Gastrocnemius medialis (tissue), 4 donors: ENCODE measurements at places on chromosomes 12 and 14. TPM values are rescaled to one million over a fixed set of nuclear protein-coding genes. Genes with fewer than 3 reads are reported as not detected.

DNA sequence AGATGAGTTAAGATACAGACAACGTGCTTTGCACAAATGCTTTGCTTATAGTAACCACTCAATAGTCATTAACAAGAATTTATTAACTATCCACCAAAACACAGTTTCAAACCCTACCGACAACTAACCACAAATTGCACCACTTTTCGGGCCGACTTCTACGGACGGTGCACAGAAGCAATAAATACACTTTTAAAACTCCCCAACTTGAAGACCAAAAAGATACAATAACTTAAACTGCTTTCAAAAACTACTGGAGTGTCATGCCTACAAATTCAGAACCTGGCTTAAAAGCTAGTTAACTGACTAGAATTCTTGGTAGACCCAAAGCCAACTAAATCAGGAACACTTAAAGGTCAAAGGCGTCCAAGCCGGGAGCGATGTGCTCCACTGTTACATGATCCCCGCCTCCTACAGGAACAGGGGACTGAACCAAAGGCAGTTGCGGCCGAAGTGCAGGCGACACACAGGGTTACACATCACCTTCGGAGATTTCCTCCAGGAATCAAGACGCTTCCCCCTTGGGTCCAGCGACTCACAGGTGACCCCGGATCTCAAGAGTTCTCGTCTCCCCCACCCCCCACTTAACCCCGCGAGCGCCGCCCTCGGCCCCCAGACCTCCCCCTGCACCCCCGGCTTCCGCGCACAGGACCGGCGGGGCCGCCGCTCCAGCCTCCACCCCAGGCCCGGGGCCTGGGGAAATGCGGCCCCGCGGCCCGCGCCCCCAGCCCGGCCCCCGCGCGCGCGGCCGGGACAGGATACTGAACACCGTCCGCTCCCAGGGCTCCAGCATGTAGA is 507 bp downstream of the SPTSSA start:
- H3K27me3 ChIP-seq: no peaks in the 10 kb centered on the region
- peak; percentile 66 for DNase-seq
- peak overlapping the region; percentile 53 for H3K4me3 ChIP-seq
- peak overlapping the region; percentile 90 for H3K27ac ChIP-seq
- peaks cover 12% of the 10 kb centered on the region for H3K4me1 ChIP-seq

DNA sequence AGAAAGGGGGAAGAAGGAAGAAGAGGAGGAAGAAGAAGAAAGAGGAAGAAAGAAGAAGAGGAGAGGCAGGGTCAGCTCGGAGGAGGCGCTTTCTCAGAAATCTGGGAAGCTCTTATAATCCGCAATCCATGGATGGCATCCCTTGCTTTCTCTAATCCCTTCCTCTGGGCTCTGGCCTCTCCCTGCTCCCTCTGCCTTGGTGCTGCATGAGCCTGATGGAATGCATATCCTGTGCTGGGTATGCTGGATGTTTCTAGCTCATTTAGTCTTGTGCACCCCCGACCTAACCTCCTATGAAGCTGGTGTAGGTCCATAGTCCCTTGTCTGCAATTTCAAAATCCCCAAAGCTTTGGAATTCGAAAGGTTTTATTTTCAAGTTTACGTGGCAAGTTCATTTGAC is 94.2 kb upstream of the MYL2 start:
- no peaks in the 10 kb centered on the region for H3K4me1 ChIP-seq
- H3K27me3 ChIP-seq: no peaks in the 10 kb centered on the region
- no peaks in the 10 kb centered on the region for H3K36me3 ChIP-seq
- no peak overlapping the region for H3K4me3 ChIP-seq
- H3K27ac ChIP-seq: no peak overlapping the region

The RND1 gene
- total RNA-seq: not detected

The P2RX2 gene
- not detected for total RNA-seq

- no peak overlapping the region for H3K27ac ChIP-seq
- no peaks in the 10 kb centered on the region for H3K4me1 ChIP-seq
- H3K4me3 ChIP-seq: no peak overlapping the region
- H3K27me3 ChIP-seq: no peaks in the 10 kb centered on the region
- H3K36me3 ChIP-seq: no peaks in the 10 kb centered on the region
These were observed 1558.5 kb upstream of the TMEM132C start for GRCh38 chr12:126708492-126708896.

The PDZRN4 gene
- total RNA-seq: 0.65 TPM

GRCh38 chr12:71469258-71469750 is 29.7 kb downstream of the LGR5 start:
- no peak overlapping the region for H3K4me3 ChIP-seq
- peak overlapping the region; percentile 5 for H3K27ac ChIP-seq
- H3K4me1 ChIP-seq: peaks cover 4% of the 10 kb centered on the region
- peak; percentile 29 for DNase-seq

GRCh38 chr14:91968280-91968679 is 20.8 kb upstream of the FBLN5 start:
- H3K4me3 ChIP-seq: no peak overlapping the region
- H3K36me3 ChIP-seq: peaks cover 3% of the 10 kb centered on the region
- DNase-seq: no peak

The CELA1 gene
- not detected for total RNA-seq

GRCh38 chr12:91381309-91381804 is 198.7 kb upstream of the DCN start:
- no peaks in the 10 kb centered on the region for H3K27me3 ChIP-seq
- peak overlapping the region; percentile 33 for H3K27ac ChIP-seq
- peaks cover 4% of the 10 kb centered on the region for H3K4me1 ChIP-seq
- peak overlapping the region; percentile 49 for H3K4me3 ChIP-seq
- no peaks in the 10 kb centered on the region for H3K36me3 ChIP-seq
- DNase-seq: no peak

DNA sequence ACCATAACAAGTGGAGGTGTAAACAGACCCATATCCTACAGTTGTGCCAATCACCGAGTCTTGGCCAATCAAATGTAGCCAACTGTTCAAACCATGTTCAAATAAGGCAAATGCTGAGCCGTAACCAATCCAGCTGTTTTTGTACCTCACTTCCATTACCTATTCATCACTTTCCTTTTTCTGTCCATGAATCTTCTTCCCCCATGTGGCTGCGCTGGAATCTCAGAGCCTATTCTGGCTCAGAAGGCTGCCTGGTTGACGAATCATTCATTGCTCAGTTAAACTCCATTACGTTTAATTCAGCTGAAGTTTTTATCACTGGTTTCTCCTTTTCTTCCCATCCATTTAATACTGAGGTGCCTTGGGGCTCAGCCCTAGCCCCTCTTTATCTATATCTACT is 71.1 kb downstream of the TBC1D30 start:
- no peaks in the 10 kb centered on the region for H3K27me3 ChIP-seq
- DNase-seq: no peak
- H3K4me1 ChIP-seq: no peaks in the 10 kb centered on the region
- no peak overlapping the region for H3K4me3 ChIP-seq

- no peak overlapping the region for H3K4me3 ChIP-seq
- no peaks in the 10 kb centered on the region for H3K27me3 ChIP-seq
- DNase-seq: no peak
- H3K36me3 ChIP-seq: no peaks in the 10 kb centered on the region
These were observed 84.3 kb upstream of the NELL2 start for GRCh38 chr12:44960423-44960822.

DNA sequence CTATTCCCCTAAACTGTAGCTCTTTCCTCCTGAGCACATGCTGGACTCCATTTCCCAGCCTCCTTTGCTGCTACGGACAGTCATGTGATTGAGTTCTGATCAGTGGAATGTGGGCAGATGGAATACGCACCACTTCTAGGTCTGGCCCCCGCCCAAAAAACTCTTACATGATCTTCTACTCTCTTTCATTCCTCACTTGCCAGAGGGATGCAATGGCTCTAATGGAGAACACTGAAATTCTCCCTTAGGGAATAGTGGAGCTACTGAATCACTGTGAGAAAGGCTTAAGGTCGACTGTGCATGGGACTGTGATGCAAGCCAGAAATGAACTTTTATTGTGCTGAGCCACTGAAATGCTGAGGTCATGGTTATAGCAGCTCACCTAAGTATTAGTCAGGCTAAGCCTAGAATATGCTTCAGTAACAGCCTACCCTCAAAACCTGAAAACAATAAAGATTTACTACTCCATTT is 13.0 kb upstream of the TMED2 start:
- H3K27ac ChIP-seq: no peak overlapping the region
- peaks cover 2% of the 10 kb centered on the region for H3K4me1 ChIP-seq
- no peak overlapping the region for H3K4me3 ChIP-seq
- no peaks in the 10 kb centered on the region for H3K36me3 ChIP-seq

GRCh38 chr12:40164034-40164433 is 58.2 kb upstream of the SLC2A13 start:
- no peaks in the 10 kb centered on the region for H3K36me3 ChIP-seq
- no peaks in the 10 kb centered on the region for H3K27me3 ChIP-seq
- H3K27ac ChIP-seq: no peak overlapping the region
- no peak for DNase-seq

GRCh38 chr12:80118565-80119324 is 19.4 kb downstream of the OTOGL start:
- H3K27ac ChIP-seq: peak overlapping the region; percentile 57
- H3K36me3 ChIP-seq: no peaks in the 10 kb centered on the region
- no peaks in the 10 kb centered on the region for H3K4me1 ChIP-seq
- DNase-seq: no peak
- no peak overlapping the region for H3K4me3 ChIP-seq

The ANO2 gene
- total RNA-seq: 7.1 TPM

GRCh38 chr12:132173135-132174014 is 29.1 kb downstream of the NOC4L start:
- H3K27me3 ChIP-seq: peaks cover 43% of the 10 kb centered on the region
- H3K4me1 ChIP-seq: peaks cover 3% of the 10 kb centered on the region
- H3K4me3 ChIP-seq: no peak overlapping the region
- DNase-seq: no peak
- no peaks in the 10 kb centered on the region for H3K36me3 ChIP-seq

GRCh38 chr12:109501299-109501698 is 23.9 kb downstream of the UBE3B start:
- no peak for DNase-seq
- H3K4me1 ChIP-seq: no peaks in the 10 kb centered on the region

GRCh38 chr12:12508612-12509011 is 54.1 kb downstream of the DUSP16 start:
- H3K27me3 ChIP-seq: no peaks in the 10 kb centered on the region
- H3K36me3 ChIP-seq: no peaks in the 10 kb centered on the region
- H3K27ac ChIP-seq: peak overlapping the region; percentile 24

The TMPRSS12 gene
- not detected for total RNA-seq

- H3K36me3 ChIP-seq: no peaks in the 10 kb centered on the region
- H3K4me3 ChIP-seq: no peak overlapping the region
- no peak for DNase-seq
- H3K27ac ChIP-seq: no peak overlapping the region
- no peaks in the 10 kb centered on the region for H3K27me3 ChIP-seq
- no peaks in the 10 kb centered on the region for H3K4me1 ChIP-seq
These were observed 82.1 kb upstream of the FSCB start for GRCh38 chr14:44589180-44589579.

The HRK gene
- total RNA-seq: not detected

- H3K4me1 ChIP-seq: no peaks in the 10 kb centered on the region
- no peak for DNase-seq
- H3K4me3 ChIP-seq: no peak overlapping the region
These were observed 22.5 kb downstream of the PARP2 start for GRCh38 chr14:20365928-20366327.

- no peaks in the 10 kb centered on the region for H3K27me3 ChIP-seq
- H3K27ac ChIP-seq: no peak overlapping the region
- no peak for DNase-seq
- no peak overlapping the region for H3K4me3 ChIP-seq
These were observed 800.2 kb upstream of the LRFN5 start for GRCh38 chr14:40806471-40806870.

DNA sequence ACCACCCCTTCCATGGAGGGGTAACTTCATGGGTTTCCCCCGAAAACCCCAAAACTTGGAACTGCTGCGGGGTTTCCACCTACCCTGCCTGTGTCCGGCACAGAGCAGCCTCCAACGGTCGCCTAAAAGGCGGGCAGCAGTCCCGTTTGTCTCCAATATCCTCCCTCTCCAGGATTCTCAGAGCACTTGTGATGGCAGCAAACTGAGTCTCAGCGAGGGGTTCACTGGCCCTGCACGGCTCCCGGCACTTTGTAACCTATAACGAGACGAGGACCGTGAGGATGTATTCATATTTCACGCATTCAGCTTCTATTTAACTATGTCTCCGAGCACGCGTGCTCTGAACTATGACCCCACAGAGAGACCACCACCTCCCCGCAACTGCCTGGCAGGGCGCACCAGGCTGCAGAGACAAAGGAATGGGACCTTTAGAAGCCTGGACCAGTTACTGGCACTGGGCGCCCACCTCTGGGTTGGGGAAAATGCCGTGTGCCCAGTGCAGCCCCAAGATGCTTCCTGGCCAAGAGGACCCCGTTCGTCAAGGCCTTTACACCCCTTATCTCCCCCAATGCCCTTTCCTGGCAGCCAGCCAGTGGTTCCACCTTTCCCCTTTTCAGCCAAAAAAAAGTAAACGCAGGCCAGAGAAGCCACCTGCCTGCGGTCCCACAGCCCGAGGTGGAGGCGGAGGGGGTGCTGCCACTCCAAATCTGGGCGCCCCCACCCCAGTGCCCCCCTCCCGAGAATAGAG is 173.1 kb upstream of the RTL1 start:
- no peak for DNase-seq
- H3K36me3 ChIP-seq: no peaks in the 10 kb centered on the region
- peaks cover 29% of the 10 kb centered on the region for H3K27me3 ChIP-seq

DNA sequence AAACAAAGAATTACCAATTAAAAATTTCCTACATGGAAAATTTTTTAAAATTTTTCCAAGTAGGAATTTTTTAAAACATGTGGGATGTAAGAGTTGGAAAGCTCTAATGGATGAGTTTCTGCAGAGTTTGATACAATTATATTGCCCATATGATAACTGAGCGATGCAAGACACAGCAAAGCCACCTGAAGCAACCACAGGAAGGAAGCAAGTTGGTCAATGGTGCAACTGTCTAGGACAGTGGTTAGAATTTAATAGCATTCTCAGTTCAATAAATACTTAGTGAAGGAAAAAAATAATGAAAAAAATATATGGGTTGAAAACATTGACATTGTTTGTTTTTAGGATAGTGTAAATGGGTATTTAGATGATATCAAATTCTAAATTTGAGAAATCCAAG is 178.6 kb upstream of the GARIN2 start:
- H3K4me1 ChIP-seq: no peaks in the 10 kb centered on the region
- H3K4me3 ChIP-seq: no peak overlapping the region
- H3K27me3 ChIP-seq: no peaks in the 10 kb centered on the region
- no peak overlapping the region for H3K27ac ChIP-seq
